ENCODE measurements at places on chromosomes 5 and 9.

DNA sequence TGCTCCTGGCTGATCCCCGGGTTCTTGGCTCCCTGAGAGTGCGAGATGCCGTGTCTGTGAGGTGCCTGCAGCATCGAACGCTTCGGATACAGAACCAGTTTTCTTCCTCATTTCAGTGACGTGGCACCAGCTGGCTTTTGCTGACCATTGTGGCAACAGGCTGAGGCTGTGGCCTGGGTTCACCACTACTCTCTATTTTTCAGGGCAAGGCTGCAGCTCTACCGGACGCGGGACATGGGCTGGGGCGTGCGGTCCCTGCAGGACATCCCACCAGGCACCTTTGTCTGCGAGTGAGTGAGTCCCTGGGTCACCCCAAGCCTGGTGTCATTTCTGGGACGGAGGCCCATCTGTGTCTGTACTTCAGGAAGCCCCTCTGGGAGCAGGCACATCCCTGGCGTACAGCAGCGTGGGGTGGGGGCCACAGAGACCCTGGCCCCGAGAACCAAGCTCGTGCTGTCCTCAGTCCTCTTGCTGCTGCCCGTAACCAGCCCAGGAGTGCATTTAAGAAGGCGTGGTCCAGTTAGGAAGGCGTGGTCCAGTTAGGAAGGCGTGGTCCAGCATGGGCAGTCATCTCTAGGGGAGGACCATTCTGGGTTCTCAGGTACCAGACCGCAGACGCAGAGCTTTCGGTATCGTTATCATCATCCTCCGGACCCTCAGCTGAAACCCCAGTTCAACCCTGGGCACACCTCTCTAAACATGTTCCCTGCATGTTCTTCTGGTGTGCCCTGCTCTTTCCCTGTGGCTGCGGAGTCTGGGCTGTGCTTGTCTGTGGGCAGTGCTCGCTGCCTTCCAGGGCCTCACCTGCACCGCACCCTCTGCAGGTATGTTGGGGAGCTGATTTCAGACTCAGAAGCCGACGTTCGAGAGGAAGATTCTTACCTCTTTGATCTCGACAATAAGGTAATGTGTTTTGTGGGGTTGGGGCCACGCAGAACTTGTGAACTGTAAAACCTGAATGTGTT lies 60.1 kb upstream of the CACNA1B start:
- no peak for DNase-seq

GRCh38 chr5:59727186-59727585 lies 166.3 kb downstream of the PDE4D start:
- no peak for DNase-seq

DNA sequence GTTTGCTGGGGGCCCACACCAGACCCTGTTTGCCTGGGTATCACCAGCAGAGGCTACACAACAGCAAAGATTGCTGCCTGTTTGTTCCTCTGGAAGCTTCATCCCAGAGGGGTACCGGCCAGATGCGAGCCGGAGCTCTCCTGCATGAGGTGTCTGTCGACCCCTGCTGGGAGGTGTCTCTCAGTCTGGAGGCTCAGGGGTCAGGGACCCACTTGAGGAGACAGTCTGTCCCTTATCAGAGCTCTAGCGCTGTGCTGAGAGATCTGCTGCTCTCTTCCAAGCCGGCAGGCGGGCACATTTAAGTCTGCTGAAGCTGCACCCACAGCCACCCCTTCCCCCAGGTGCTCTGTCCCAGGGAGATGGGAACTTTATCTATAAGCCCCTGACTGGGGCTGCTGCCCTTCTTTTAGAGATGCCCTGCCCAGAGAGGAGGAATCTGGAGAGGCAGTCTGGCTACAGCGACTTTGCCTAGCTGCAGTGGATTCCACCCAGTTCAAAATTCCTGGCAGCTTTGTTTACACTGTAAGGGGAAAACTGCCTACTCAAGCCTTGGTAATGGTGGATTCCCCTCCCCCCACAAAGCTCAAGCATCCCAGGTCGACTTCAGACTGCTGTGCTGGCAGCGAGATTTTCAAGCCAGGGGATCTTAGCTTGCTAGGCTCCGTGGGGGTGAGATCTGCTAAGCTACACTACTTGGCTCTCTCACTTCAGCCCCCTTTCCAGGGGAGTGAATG lies 206.0 kb upstream of the TLX3 start:
- DNase-seq, result no peak

GRCh38 chr5:109258755-109259154 lies 151.0 kb downstream of the PJA2 start:
- no peak for DNase-seq

DNA sequence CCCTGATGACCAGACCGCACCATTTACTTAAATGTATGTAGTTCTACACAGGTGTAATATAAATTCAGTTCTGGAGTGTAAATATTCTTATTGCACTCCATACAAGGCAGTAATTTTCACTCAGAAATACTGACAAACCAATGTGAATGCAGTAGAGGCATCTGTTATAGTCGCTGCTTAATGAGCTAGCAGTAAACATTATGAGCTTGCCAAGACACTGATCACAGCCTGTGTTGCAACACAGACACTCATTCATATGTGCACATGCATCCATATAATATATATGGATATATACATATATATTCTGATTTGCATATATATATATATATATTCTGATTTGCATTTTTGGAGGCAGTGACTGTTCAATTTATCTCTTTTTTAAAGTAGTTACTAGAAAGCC lies 435.1 kb upstream of the ST8SIA4 start:
- no peak for DNase-seq

GRCh38 chr5:102800427-102800826 lies 45.3 kb downstream of the PAM start:
- no peak for DNase-seq

GRCh38 chr5:160315968-160316367 lies 3.6 kb upstream of the CCNJL start:
- DNase-seq, result peak; percentile 61

GRCh38 chr5:135174315-135175096 lies 140.5 kb upstream of the PITX1 start:
- no peak for DNase-seq

GRCh38 chr5:14415024-14415697 lies 166.4 kb upstream of the OTULINL start:
- DNase-seq, result no peak

DNA sequence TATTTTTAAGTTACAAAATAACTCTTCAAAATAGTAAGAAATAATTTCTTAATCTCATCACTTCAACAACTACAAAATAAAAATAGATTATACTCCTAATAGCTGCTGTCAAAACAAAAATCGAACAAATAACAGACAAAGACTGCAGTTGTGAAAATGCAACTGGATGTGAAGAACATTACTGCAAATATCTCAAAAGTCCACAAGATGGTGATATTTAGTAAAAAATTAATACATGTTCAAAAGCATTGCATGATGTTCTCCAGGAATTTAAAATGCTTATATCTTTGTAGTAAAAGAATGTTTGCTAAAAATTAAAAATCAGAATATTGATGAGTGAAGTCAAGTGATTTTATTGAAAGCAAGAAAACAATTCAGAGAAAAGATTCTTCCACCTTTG lies 66.2 kb downstream of the MPDZ start:
- no peak for DNase-seq

GRCh38 chr9:7988644-7989280 lies 189.2 kb upstream of the DMAC1 start:
- DNase-seq, result no peak

DNA sequence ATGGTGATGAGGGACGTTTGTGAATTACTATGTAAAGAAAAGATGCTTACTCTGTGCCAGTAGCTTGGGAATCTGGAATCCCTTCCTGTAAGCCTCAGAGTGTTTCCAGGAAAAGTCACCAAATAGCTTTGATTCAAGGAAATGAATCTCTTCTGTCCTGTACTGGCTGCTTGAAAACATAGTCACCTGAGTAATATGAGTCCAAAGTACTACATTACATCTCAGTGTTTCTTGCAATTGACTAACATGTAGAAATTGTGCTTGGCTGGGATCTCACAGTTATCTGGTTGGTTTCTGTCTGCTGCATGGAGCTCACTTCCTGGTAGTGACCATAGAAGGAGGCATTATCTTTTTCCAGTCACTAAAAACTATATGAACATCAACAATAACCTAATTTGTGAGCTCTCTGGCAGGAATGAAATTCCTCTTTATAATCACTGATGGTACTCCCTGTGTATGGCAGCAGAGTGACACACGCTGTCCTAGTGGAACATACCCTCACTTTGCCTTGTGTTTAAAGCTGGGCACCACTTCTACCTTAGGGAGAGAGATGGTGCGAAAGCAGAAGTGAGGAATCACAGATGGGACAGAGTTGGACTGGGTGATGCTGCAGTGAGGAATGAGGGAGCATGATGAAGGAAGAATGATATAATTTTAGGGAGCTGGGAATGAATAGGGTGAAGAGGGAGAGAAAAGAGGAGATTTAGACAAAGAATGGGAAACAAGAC lies 568.5 kb downstream of the RAB3C start:
- DNase-seq, result no peak

- no peak for DNase-seq
Observed at GRCh38 chr5:69493396-69494133, 975 bp downstream of the OCLN start.

DNA sequence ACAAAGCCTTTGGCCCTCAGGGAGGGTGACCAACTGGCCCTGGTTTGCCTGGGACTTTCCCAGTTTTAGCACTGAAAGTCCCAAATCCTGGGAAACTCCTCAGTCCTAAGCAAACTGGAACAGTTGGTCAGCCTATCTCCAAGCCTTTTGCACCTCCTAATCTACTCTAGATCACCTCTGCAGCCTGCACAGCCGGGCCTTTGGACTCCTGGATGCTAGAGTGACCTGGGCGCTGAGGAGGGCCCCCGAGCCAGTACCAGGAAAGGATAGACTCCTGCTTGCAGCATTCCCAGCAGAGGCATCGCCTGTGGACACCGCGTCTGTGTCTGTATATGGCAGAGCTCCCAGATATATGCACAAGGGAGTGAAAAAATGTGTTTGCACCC lies 15.1 kb downstream of the IRF1 start:
- no peak for DNase-seq

DNA sequence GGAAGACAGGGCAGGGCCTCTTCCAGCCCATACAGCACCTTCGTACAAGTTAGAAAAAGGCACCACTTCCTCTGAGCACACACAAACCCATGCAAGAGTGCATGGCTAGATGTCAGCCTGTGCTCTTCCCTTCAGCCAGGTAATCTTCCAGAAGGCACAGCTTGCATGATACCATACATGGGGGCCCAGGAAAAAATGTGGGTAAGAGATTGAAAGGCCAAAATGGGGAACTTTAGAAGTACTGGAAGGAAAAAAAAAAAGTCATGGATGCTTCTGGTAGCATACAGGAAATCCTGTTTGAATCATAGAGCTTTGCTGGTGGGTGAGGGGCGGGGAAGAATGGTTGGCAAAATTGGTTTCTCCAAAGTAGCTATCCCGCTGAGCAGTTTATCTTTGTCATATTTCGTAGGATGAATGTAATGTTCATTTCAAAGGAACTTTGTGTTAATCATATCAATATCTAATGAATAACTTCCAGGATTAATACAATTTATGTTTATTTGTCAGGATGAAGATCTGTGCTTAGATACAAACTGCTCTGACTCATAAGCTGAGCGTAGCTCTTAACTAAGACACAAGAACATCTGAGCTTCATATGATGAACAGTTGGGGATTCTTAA lies 78.2 kb upstream of the MAP3K1 start:
- DNase-seq, result no peak

DNA sequence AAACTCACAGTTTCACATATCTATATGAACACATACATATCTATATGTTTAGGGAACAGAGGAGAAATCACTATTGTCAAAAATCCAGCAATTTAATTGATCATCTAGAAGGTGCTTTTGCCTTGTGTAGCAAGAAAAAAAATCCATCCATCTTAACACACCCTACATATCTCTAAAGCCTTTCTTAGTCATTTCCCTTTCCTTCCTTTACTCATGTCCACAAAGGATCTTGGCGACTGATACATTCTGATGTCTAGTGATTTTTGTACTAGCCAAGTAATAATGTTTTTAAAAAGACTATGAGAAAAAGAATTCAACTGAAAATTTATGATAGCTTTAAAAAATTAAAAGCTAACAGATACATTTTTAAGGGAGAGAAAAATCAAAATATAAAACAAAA lies 22.5 kb downstream of the ZDHHC21 start:
- no peak for DNase-seq

GRCh38 chr5:150778517-150779396 lies at the start of gene SMIM3:
Gene SMIM3 (plus strand): TSS chr5:150778757. CDS start chr5:150795441, 16,684 bp downstream.
- peak; percentile 49 for DNase-seq

DNA sequence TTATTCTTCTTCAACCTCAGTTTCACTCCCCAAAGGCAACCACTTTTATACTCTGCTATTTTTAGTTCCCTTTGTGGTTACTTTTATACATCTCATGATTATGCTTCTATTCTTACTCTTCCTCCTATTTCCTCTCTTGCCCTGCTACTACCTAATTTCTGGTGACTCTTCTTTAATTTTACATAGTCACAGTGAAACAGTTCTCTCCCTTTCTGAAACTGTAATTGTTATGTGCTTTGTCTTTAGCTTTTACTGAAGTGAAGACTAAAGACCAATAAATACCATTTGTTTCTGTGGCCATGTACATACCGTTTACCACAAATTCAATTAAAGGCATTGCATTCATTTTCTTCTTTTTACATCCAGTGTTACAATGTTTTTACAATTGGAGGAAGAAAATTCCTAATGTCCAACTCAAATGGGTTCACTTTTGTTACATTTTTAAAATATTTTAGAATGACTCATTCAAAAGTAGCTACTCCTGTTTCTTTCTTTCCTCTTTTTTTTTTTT lies 410.6 kb downstream of the PSAT1 start:
- peak; percentile 15 for DNase-seq

- DNase-seq, result no peak
Observed at GRCh38 chr5:126866851-126867636, 90.1 kb downstream of the LMNB1 start.

GRCh38 chr9:110077925-110078324 lies 130.0 kb downstream of the C9orf152 start:
- no peak for DNase-seq

GRCh38 chr5:21802869-21803490 lies 1050.2 kb downstream of the CDH12 start:
- DNase-seq, result no peak

DNA sequence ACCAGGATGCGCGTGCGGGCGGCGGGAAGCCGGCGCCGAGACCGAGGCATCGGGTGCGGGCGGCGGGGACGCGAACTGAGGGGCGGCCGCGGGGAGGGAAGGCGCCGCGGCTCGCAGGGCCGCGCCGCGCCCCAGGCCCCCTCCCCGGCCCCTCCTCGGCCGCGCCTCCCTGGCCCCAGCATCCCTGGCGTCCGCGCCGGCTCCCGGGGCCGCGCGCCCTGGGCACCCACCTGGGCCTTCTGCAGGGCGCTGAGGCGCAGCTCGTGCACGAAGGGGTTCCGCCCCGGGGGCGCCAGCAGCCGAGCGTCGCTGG lies 324 bp downstream of the LPCAT1 start:
- no peak for DNase-seq

GRCh38 chr9:128552744-128553440 lies 505 bp downstream of the SPTAN1 start:
- DNase-seq, result no peak

DNA sequence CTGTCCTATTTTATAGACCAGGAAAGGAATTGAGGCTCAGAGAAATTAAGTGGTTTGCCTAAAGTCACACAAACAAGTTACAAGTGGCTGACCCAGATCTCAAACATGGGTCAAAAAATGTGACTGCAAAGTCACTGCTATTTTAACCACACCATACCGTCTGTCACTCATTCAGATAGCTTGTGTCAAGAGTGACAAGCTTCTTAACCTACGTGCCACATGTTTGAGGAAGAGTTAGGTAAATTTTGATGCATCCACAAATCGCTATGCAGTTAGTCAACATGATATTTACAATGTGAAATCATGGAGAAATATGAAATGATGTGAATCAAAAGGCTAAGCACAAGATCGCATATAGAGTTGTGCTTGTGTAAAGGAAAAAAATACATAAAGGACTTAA lies 22.7 kb upstream of the GNE start:
- DNase-seq, result no peak

- no peak for DNase-seq
Observed at GRCh38 chr5:113213551-113214425, 221.0 kb downstream of the TSSK1B start.
